ENCODE measurements at places on chromosomes 12 and 14.

GRCh38 chr14:91339671-91340369 is 77.8 kb downstream of the CCDC88C start:
- DNase-seq: no peak

DNA sequence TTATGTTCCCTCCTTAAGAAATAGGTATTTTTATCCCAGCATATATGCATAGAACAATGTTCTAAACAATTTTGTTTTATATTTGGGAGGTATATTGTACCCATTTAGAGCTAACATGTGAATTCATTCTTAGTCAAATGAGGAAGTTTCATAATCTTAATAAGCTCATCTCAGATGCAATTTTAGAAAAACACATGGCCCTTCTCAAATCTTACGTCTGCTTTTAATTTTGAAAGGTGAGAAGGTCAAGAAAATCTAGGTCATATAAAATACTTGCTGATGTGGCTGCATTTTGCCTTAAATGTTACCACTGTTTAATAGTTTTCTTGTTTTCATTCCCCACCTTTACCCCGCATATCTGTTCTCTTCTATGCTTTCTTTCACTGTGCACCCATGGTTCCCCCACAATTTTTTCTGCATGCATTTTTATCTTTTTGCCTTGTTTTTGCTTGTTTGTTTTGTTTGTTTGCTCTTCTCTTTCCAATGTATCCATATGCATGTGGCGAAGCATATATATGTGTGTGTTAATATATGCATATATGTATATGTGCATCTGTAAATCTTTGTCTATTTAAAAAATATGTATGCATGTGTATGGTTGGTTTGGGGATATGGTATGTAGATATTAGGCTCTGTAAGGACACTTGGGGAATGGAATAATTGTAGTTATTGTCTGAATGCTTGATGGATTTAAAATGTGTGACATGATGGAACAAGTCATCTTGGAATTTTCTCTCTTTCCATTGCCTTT is 317.1 kb downstream of the BCAT1 start:
- DNase-seq: no peak

GRCh38 chr12:120536064-120536791 is 2.1 kb downstream of the RNF10 start:
- DNase-seq: peak; percentile 37

GRCh38 chr12:49109641-49110463 is 795 bp downstream of the LMBR1L start:
- DNase-seq: peak; percentile 32

GRCh38 chr12:126663304-126664094 is 1598.3 kb downstream of the AACS start:
- DNase-seq: no peak

- DNase-seq: peak; percentile 68
These were observed 22.3 kb downstream of the DCAF4 start for GRCh38 chr14:72948481-72949138.

DNA sequence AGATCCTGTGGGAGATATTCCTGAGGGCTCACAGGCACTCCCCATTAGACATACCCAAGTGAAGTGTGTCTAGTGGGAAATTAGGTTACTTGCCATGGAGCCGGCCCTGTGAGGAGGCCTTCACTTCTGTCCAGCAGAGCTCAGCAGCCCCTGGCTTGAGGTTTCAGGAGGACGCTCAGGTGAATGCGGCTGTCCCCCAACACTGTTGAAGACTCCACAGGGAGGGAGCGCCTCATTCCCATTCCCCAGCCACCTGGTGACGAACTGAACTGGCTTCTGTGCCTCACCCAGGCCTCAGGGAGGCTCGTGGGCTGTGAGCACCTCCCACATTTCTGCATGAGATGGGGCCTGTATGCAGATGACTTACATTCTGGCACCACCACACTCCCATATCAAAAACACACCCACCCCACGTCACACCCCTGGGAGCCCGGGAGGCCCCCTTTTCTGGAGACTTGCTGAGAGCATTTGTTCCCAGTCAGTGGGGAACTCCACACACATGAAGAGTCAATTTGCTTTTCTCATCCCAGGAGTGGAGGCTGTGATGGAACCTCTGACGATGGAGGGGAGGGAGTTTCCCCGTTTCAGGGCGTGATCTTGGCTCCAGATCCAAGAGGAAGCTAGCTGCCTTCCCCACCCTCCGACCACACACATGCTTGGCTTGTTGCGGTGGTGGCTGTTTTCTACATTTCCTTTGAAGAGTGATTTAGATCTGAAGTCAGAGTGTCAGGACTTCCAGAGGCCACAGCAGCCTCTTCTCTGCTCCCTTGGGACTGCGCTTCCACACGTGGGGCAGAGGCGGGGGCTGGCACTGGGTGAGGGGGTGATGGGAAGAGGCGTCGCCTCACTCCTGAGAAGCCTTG is 120.7 kb downstream of the ADGRD1 start:
- no peak for DNase-seq

DNA sequence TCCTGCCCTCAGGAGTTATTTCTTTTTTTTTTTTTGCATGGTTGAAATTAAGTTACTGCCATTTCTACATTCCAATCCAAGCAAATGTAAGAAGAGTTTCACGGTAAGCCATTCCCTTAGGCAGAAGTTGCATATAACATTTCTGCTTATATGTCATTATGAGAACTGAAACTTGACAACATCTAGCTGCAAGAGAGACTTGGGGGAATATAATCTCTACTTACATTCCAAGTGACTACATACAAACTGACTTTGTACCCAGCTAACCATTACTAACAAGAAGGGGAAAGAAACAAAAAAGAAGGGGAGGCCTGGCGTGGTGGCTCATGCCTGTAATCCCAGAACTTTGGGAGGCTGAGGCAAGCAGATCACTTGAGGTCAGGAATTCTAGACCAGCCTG is 7.3 kb upstream of the RESF1 start:
- no peak for DNase-seq

DNA sequence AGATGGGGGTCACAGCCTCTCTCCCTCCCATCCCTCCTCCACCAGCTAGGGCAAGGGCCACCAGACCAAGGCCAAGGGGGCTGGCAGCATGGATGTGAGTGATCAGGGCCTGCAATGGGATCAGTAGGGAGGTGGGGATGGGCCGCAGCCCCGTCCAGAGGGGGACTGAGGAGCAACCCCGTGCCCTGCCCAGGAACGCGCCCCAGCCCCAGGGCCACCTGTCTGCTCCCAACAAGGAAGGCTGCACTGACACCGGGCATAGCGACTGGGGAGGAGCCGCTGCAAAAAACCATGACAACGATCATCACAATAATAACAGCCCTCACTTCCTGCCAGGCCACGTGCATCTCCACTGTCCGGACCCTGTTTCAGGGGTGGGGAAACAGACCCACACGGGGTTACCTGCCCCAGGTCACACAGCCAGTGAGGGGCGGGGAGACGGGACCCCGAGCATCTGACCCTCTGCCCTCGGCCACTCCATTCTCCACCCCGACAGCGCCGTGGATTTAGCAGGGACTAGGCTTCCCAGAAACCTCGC is 24.3 kb downstream of the NCOR2 start:
- DNase-seq: no peak

DNA sequence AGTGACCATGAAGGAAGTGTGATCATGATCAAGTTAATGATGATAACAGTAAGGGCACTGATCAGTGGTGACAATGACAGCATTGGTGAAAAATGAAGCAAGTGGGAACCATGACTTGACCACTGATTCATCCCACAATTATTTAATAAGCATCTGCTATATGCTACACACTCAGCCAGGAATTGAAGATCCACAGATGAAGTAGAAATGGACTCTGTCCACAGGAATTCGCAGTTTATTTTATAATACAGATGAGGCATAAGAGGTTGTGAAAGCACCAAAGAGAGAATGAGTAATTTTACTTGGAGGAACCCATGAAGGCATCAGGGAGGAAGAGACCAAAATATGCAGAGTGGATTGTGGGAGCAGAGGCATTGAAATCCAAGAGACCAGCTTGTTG is 33.8 kb upstream of the SMUG1 start:
- DNase-seq: no peak

GRCh38 chr12:128818065-128819022 is 5.4 kb downstream of the SLC15A4 start:
- DNase-seq: no peak

GRCh38 chr12:124618291-124618902 is 51.0 kb upstream of the NCOR2 start:
- no peak for DNase-seq

- no peak for DNase-seq
These were observed 68.3 kb upstream of the DDX11 start for GRCh38 chr12:31005256-31005943.

DNA sequence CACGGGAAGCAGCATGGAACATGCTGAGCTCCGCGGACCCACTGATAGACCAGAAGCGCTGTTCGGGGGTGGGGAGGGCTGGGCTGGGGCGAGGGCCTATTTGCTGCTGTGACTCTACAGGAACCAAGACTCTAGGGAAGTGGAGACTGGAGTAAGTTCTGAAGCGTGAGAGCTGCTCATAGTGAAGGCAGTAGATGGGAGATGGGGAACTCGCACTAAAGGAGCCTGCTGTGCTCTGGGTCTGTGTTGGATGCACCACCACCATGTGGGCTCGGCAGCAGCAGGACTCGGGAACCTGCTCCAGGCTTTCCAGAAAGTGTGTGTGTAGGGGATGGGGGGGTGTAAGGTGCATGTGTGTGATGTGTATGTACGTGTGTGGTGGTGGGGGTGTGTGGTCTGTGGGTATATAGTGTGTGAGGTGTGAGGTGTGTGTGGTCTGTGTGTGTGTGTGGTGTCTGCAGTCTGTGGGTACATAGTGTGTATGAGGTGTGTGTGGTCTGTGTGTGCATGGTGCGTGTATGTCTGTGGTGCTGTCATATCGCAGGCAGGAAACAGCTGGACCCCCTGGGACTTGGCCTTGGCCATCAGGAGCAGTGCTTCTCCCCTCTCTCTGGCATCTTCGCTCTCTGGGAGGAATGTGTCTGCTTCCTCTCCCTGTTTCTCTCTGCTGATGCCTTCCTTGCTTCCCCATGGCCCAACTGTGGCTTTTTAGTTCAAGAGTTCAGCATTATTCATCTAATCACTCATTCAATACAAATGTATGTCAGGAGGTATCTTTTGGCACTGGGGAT is 378.9 kb downstream of the FUT8 start:
- no peak for DNase-seq

- DNase-seq: no peak
These were observed 61.5 kb downstream of the MGAT4C start for GRCh38 chr12:86194721-86195120.

DNA sequence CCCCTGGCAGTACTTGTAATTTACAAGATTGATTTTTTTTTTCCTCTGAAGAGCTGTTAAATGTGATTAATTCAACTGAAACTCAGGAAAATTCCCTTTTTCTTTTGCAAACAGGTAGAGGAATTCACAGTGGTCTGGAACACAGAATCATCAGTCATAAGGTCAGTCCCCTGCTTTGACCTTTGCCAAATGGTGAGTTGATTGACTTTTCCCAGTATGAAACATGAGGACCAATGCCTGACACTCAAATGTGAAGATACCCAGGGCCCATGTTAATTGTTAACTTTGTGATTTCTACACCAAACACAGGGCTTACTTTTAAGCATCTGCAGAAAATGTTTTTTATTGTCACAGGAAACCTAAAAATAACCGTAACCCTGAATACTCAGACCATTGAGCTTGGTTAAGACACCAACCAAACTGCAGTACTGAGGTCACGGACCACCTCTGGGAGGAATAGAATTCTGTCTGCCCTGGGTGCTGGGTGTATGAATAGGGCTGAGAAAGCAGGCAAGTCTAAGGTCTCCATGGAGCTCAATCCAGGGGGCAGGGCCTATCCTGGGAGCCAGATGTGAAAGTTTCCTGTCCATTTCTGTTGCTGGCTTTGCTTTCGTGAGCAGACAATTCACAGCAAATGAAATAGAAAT is 192.4 kb downstream of the TMX1 start:
- no peak for DNase-seq

DNA sequence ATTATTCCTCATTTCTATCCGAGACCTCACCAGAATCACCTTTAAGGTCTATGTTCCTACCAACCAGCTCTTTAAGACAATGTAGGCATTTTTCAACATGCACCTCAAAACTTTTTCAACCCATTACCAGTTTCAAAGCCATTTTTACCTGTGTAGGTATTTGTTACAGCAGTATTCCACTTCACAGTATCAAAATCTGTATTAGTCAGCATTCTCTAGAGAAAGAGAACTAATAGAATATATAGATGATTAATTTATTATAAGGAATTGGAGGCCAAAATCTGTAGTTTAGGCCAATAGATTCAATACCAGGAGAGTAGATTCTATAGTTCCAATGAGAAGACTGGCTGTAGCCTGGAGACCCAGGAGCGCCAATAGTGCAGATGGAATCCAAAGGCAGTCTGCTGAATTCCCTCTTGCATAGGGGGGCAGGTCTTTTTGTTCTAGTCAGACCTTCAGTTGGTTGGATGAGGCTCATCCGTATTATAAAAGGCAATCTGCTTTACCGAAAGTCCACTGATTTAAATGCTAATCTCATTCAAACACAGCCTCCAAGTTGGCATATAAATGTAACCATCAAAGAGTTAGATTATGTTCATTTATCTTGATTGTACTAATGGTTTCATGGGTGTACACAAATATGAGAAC is 151.6 kb upstream of the SYT1 start:
- DNase-seq: no peak

DNA sequence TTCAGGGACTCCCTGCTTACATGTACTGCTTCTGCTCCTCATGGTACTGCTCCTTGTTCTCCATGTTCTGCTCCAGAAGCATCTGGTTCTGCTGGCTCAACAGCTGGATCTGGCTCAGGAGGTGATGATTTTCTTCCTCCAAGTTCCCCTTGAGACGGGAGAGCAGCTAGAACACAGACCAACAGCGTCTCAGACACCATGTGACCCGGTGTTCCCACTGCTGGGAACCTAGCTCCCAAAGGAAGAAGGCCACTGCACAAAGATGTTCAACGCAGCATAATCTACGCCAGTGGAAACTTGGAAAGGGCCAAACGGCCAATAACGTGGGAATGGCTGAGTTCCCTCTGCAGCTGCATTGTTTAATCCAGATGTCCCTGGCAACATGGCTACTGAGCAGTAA is 49.6 kb upstream of the GPR68 start:
- DNase-seq: no peak

- DNase-seq: no peak
These were observed 391.9 kb upstream of the ATP2B1 start for GRCh38 chr12:90100579-90100978.

GRCh38 chr14:36281309-36281708 is 39.1 kb downstream of the MBIP start:
- no peak for DNase-seq

DNA sequence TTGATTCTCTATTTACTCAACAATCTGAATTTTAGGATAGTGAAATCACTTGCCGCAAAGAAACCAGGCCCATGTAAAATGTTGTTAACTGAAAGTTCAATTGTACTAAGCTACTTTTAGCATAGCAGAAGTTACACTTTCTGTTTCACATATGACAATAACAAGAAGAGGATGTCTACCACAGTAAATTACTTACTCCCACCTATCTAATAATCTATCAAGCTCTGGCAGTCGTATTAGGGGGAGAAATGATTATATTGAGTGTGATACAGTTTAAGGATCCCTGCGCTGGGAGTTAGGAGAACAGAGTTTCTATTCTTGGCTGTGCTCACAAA is 66.5 kb upstream of the CAND1 start:
- DNase-seq: no peak

DNA sequence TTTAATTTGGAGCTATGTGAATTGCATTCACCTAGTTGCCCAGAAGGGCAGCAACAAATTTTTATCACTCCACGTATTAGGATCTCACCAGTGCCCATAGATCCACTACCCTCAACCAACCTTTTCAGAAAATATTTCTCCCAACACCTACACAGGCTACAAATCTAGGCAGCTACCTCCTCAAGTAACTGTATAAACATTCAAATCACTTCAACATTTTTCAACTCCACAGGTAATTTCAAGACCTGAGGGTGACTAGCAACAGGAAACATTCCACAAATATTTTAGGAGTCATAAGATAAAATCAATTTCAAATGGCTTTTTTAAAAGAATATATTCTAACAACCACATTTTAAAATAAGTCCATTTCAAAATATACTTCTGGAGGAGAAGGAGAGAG is 12.9 kb downstream of the PHLDA1 start:
- DNase-seq: no peak

All from transverse colon (tissue), 4 donors.